ENCODE measurements at places on chromosomes 3 and 15.

- DNase-seq = peak; percentile 60
These were observed 806 bp downstream of the KLHL25 start for GRCh38 chr15:85793641-85794597.

DNA sequence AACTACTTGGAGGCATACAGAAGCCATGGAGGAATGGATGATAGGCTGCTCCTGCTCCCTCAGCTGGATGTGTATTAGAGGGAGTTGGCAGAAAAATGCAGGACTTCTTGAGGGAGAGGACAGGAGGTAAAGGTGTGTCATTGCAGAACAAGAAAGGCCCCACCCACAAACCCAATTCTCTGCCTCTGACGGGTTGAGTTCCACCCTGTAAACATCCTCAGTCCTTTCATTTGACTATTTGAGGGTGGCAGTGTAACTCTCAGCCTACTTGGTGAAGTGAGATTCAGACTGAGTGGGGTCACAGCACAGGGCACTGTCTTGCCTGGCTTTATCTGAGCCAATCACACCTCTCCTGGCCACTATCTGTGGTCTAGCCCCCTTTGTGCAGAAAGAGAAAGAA, at the start of gene TPRG1:
TPRG1 (plus strand) TSS at position 265 of the 400 bp plus-strand sequence. CDS start 35,414 bp downstream, outside the sequence.
- no peak for DNase-seq

DNA sequence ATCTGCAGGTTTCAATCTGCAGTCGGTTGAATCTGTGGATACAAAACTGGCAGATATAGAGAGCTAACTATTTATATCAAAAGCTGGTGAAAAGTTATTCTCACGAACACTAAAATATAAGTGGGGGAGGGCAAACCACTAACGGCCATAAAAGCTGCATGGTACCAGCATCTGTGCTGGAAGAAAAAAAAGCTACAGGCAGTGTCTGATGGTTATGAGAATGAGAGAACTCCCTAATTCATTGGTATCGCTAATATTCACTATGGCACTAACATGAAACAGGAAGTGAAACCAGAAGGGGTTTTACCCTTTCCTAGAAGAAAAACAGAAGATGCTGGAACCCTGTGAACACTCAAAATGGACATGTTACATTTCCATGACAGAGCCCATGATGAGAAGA, 15.9 kb downstream of the CEP70 start:
- no peak for DNase-seq

DNA sequence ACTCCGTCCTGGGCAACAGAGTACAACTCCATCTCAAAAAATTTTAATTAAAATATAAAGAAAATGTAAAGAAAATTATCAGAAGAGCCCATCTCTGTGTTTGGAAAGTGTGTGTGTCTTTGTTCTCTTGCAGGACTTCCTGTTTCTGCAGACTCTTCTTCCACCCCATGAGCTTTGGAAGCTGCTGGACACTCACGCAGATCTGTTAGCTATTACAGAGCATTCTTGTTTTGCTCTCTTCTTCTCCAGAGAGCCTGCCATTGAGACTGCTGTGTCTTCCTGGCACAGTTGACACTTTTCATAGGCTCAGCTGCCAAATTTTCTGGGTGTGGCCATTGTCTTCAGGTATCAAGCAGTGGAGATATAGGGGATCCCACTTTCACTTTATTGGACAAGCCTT, 6.0 kb upstream of the CCR8 start:
- DNase-seq = no peak

DNA sequence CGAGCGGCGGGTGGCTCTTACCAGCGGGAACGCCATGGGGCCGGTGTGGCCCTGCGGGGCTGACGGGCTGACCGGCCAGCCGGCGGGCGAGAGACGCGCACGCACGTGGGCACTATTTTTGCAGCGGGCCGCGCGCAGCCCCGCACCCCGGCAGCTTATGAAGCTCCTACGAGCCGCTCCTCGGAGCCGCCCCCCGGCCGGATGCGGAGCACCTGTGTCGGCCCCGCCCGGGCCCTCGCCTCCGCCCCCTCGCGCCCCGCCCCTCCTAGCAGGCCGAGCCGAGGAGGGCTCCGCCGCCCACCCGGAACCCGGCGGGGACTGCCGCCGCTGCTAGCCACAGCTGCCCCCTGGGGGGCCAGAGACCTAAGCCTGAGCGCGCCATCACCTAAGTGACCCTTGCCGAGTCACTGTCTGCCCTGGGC, 683 bp upstream of the CPEB1 start:
- peak; percentile 54 for DNase-seq

All from CD4-positive, alpha-beta T cell (primary cell).